ENCODE measurements at places on chromosomes 7 and 10.

GRCh38 chr10:119474606-119475005 is 67.9 kb downstream of the RGS10 start:
- no peak for DNase-seq

DNA sequence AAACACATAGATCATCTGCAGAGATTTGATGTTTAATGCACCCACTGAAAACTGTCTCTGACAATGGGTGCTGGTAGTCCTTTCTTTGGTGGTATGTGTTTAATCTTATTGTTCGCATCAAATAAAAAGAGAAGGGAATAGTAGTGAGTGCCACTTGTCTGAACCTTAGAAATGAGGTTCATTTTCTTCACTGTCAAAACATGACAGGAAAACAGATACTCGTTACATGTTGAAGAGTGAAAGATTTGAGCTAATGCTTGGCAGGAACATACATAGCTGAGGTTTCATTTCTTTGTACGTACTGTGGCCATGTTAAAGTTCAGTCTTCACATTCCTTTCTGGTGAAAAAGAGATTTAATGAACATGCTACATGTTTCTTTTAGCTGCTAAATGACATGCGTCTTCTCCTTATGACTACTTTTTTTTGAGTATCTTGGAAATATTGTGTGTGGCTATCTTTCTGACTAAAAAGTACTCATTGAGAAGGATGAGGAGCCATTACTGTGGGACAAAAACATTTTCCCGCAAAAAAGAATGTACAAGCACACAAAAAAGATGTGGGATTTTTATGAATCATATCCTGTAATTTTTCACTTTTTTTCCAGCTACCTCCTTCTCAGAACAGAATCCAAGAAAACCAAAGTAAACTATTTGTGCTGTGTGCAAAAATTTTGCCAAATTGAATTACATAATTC is 108.0 kb downstream of the TWIST1 start:
- no peak for DNase-seq

- DNase-seq = no peak
These were observed 76.0 kb upstream of the PDGFA start for GRCh38 chr7:595621-596010.

DNA sequence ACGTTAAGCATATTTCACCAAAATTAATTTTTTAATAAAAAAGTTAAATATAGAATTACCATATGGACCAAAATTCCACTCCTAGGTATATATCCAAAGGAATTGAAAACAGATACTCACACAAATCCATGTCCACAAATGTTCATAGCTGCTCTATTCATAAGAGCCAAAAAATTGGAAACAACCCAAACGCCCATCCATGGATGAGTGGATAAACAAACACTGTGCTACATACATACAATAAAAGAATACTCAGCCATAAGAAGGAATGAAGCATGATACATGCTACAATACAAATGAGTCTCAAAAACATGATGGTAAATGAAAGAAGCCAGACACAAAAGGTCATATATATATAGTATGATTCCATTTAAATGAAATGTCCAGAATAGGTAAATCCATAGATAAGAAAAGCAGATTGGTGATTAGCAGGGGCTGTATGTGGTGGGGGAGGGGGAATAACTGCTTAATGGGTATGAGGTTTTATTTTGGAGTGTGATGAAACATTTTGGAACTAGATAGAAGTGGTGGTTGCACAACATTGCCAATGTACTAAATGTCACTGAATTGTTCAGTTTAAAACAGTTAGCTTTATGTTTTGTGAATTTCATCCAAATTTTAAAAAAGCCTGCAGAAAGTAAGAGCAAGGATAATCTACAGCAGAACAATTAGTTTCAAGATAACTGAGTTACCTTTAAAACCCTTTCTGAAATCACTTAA is 101.2 kb upstream of the EFCAB10 start:
- DNase-seq = no peak

- no peak for DNase-seq
These were observed 144.5 kb upstream of the BMPER start for GRCh38 chr7:33760834-33761233.

- no peak for DNase-seq
These were observed 37.9 kb upstream of the ADD3 start for GRCh38 chr10:109969760-109970346.

GRCh38 chr10:72167118-72167517 is 48.7 kb upstream of the ANAPC16 start:
- no peak for DNase-seq

- no peak for DNase-seq
These were observed 175.7 kb upstream of the PTN start for GRCh38 chr7:137519181-137519691.

DNA sequence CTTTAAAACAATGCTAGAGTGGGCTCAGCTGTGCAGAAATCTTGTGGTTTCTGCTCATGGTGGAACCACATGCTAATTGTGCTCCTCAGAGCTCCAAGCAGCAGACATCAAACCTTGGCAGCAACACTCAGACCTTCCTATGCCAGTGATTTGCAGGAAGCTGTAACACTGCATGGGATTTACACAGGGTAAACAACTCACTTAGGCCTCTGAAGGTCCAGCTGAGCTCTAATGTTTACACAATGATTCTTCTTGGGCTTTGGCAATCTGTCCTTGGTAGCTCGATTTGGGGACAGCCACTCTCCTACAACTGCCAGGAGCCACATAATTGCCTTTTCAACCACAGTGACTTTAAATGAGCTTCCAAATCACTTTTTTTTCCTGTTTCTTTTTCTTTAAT is 97.7 kb upstream of the PDLIM1 start:
- DNase-seq = peak; percentile 94

DNA sequence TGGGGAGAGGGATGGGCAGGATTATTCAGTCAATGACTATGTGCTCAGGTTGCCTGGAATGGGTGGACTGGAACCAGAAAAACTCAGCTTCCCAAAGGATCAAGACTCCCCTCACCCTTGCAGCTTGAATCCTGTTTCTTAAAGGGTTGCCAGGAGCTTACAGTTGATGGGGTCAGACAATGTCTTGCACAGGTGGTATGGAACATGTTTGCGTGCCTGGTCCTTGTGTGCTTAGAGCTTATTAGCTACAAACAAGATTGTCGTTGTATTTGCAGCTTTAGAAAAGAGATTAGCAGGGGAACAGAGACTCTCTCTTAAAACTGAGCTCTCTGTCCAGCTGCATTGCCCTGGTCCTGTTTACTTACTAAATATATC is 56.9 kb downstream of the PRR15 start:
- DNase-seq = no peak

DNA sequence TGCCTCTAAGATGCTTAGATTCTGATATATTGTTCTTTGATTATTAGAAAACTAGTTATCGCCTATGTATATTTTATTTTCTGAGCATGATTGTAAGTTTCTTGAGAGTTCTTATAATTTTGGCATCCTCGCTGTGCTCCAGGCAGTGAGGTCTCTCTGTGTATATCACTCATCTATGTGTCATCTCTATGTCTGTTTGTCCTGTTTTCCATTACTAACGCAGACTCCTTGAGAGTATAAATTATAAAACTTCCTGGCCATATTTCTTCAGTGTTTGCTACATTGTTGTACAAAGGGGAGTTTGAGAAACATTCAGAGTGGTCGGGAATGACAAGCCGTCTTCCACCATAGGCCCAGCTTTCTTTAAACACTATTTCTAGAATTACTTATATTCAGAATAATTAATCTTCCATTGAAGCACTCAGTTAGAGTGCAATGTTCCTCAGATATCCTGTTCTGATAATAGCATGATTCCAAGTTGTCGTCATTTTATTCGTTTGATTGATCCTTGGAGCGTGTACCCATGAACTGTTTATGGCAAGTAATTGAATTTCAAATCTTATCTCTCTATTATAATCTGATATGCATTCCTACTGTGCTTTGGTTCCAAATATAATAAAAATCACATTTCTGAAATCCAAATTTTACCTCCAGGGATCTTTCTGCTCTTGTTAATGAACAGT is 206.6 kb downstream of the BAMBI start:
- DNase-seq = no peak

DNA sequence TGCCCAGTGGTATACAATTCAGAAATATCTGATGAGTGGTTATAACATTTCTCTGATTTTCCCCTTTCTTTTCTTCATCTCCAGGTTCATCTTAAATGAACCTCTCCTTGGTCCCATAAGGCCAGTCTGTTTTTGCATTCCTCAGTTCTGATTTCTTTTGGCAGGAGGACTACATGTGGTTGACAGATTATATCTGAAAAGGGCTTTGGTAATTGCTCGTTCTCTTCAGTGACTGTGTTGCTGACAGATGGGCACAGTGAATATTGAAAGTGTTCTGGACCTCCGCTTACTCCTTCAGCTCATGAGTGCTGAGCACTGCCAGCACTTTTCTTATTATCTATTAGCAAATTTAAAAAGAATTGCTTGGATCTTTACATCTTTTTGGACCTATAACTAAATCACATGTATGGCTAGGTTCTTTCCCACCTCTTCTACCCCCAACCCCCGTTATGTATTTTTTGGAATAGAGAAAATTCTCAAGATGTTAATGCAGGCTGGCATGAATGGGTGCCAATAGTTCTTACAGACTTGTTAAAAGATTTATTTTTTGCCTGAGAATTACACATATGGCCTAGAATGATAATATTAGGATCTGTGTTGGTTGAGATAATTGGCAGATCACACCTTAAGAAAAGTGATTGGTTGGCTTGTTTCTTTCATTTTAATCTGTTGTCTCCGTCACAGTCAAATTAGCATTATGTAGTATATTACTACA is 323.0 kb downstream of the EXOC4 start:
- DNase-seq = no peak

DNA sequence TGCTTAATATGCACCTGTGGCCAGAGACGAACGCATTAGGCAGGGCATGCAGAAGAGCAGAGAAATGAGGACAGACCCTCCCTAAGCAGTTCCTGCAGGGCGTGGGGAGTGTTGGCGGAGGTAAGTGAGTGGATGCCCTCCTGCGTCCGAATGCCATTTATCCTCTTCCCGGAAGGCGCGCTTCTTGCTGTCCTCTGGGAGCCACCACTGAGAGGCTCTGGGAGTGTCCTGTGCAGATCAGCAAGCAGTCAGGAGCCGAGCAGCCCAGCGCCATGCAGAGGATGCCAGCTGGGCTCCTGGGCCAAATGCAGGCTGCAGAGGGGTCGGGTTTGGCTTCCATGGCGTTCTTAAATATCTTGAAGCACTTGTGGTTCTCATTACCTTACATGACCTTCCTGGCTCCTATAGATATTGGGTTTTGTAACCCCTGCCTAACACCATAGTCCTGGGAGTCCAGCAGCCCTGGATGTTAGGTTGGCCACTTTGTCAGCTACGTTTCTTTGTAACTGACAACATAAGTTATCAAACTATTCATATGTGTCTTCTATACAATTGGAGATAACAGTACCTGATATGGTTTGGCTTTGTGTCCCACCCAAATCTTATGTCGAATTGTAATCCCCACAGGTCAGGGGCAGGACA is 30.0 kb upstream of the SLIT1 start:
- no peak for DNase-seq
